Activated CD8-positive, alpha-beta T cell treated with anti-CD3 and anti-CD28 coated beads for 36 hours (primary cell): ENCODE measurements at places on chromosomes 4 and X. TPM values are rescaled to one million over a fixed set of nuclear protein-coding genes. Genes with fewer than 3 reads are reported as not detected.

- peak; percentile 11 for DNase-seq
Observed at GRCh38 chrX:54415534-54416350, 24.5 kb upstream of the TSR2 start.

DCHS2 gene
- total RNA-seq: not detected

HS6ST2 gene
- total RNA-seq: 0.47 TPM

TRMT2B gene
- 21.7 TPM for total RNA-seq
